Stimulated activated CD8-positive, alpha-beta memory T cell treated with anti-CD3 and anti-CD28 coated beads, Interleukin-7, amount 100 ng/mL, for 48 hours (primary cell): ENCODE measurements at places on chromosomes 3 and 15.

DNA sequence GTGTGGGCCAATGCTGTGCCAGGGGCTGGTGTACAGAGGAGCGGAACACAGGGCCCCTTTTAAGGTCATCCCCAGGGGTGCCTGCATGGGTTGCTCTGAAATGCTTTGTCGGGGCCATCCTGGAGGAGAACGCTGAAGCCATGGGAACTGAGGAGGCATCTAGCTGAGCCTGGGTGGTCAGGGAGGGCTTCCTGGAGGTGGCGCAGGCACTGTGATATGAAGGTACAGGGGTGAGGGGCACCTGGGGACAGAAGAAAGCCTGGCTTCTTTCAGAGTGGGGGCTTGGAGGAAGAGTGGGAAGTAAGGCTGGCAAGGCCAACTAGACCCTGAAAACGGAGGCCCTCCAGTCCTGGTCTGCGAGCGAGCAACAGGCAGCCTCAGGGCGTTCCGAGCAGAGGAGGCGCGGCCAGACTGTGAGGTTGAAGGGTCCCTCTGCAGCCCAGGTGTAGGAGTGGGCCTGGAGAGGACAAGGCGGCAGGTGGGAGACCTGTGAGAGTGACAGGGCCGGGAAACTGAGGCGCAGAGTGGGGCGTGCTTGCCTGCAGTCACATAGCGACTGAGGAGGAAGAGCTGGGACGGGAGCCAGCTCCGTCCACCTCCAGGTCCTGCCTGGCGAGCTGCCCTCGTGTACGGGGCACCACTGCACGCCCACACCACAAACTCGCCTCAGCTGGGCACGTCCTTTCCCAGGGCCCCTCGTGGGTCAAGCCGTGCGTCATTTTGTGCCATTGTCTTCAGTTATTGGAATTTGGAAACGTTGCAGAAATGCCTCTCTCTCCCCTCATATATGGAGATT lies 4.1 kb downstream of the FBLN2 start:
- no peak for DNase-seq

GRCh38 chr3:181713676-181714612 lies 2.2 kb downstream of the SOX2 start:
- no peak for DNase-seq

DNA sequence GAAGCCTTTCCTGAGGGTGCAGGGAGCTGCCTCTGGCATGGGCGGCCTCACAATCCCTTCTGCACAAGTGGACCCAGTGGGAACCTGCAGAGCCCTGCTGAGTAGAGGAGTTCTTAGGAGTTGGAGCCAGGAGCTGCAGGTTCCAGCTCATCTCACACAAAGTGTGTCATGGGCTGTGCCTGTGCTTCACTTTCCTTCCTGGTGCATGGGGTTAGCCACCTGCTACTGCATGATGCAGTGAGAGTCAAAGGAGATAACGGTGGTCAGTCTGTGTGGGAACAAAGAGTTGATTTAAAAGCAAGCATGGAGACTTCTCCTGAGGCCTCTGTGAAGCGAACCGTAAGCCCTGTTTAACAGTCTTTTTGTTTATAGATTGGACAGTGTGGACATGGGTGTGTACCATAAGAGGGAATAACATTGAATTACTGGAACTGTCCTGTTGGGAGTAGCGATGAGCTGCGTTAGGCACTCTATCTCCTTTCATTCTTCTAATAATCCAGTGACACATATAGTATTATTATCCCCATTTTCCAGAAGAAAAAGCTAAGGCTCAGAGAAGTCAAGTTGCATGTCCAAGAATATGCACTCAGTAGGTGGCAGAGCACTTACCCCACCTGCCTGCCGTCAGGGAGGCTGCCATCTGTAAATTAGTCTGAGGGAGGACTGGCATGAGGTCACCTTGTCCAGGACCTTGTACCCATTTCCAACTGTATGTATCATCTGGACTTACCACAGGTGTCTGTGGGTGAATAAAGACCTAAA lies 68.7 kb upstream of the PRR23C start:
- no peak for DNase-seq

- DNase-seq: no peak
Measured at GRCh38 chr3:123653221-123653682, 68.4 kb upstream of the HACD2 start.

GRCh38 chr3:58299839-58300516 lies 6.1 kb upstream of the RPP14 start:
- no peak for DNase-seq

DNA sequence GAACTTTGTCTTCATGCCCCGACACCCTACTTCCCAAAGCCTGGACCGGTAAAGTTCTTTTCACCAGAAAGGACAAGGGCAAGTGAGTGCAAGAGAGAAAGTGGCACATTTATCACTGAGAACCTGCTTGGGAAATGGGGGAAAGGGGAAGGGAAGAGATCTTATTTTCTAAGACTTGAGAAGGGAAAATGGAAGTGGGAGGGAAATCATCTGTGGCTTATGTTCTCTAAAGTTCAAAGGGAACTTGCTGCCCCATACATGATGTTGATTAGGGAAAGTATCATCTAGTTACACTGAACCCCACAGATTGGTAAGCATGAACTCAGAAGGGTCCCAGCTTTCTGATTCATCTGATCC lies 199.5 kb upstream of the LPP start:
- no peak for DNase-seq

GRCh38 chr3:15794303-15794771 lies 3.4 kb downstream of the ANKRD28 start:
- no peak for DNase-seq

DNA sequence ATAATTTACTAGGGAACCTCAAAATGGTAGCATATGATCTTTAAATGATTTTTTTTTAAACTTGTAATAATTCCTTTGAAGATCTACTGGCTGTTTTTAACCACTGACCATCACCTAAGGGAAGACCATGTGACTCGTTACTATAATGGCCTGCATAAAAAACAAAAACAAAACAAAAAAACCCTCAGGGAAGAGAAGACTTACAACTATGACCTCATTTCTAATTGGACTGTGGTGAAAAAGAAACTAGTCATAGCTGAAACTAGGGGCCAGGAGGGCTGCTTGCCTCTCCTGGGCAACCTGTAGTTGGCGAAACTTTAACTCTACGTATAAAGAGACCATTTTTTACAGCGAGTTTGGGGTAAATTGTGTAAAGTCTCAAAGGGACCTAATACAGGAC lies 23.0 kb downstream of the PAQR9 start:
- DNase-seq: no peak

DNA sequence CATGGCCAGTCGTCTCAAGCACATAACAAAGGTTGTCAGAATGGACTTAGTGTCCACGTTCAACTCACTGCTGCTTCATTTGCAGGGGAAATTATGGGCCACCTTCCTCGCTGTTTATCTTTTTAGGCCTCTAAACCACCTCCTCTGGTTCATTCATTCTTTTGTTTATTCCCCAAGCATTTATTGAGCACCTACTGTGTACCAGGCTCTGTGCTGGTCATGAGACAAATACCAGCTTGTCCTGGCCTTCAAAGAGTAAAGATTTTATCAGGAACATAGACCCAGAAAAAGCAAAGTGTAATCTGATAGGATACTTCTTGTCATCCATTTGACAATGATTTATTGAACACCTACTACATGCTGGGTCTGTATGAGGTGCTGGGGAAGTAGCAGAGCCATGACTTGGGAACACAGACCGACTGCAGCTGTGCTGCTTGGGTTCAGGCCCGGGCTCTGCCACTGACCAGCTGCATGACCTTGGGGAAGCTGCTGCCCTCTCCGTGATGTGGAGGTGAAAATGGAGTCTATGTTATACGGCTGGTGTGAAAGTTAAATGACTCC lies 63.4 kb upstream of the SLC6A6 start:
- no peak for DNase-seq

GRCh38 chr3:187994221-187995042 lies 159.5 kb upstream of the LPP start:
- no peak for DNase-seq

DNA sequence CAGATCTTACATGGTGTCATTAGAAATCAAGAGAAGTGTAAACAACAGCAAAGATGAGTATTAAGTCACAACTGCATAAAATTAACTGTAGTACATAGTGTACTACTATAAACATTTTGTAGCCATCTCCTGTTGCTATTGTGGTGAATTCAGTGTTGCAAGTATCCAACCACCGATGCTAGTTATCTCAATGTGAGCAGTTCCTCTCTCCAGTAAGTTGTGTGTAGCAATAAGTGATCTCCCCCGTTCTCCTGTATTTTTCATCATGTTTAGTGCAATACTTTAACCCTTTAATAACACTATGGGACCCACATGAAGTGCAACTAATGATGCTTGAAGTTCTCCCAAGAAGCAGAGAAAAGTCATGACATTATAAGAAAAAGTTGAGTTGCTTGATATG lies 264.7 kb upstream of the KCNH8 start:
- DNase-seq: no peak

DNA sequence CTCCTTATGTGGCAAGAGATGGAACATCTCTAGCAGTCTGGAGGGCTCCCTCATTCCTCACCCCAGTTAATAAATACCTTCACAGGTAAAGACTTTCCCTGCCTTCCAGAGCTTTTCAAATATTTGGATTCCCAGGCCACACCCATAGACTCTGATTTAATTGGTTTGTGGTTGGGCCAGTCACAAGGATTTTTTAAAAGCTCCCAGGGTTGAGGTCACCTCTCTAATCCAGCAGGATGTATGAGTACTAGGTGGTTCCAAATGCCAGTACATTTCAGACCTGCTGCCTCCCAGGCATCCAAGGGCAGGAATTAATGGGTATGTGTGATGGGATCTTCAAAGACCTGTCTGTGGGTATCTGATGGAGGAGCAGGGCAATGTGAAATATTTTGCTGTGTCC lies 312.8 kb downstream of the CLSTN2 start:
- no peak for DNase-seq

- DNase-seq: no peak
Measured at GRCh38 chr3:177554895-177555759, 357.8 kb upstream of the TBL1XR1 start.
